BJ (cell line): ENCODE measurements at places on chromosomes 1 and 21. TPM values are rescaled to one million over a fixed set of nuclear protein-coding genes. Genes with fewer than 3 reads are reported as not detected.

DNA sequence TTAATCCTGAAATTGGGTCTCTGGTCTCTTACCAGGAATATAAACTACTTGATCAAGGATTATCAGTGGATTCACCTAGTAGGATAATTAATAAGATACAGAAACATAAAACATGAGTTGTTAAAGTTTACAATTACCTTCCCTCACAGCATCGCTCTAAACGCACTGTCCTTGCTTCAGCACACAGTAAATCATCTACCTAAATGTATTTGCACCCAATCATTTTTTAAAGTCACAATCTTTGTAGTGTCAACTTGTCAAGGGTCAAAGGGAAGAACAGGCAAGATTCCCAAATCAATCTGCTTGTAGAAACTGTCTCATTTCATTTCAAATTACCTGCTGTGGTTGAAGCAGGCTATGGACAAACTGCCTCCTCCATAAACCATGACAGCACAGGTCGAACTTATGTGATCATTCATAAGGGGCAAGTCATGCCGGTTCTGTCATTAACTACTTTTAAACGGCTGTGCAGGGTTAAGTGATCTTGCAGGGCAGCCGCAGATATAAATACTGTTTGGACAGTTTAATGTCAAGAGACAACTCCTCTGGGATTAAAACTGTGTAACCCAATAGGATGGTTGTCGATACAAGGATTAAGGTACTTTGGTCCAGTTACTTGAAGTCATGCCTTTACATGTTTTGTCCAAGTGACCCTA, 93.6 kb downstream of the ZNF281 start:
- no peak for DNase-seq

- DNase-seq: no peak
These were observed 119.3 kb upstream of the CDC42BPA start for GRCh38 chr1:227437495-227438008.

DNA sequence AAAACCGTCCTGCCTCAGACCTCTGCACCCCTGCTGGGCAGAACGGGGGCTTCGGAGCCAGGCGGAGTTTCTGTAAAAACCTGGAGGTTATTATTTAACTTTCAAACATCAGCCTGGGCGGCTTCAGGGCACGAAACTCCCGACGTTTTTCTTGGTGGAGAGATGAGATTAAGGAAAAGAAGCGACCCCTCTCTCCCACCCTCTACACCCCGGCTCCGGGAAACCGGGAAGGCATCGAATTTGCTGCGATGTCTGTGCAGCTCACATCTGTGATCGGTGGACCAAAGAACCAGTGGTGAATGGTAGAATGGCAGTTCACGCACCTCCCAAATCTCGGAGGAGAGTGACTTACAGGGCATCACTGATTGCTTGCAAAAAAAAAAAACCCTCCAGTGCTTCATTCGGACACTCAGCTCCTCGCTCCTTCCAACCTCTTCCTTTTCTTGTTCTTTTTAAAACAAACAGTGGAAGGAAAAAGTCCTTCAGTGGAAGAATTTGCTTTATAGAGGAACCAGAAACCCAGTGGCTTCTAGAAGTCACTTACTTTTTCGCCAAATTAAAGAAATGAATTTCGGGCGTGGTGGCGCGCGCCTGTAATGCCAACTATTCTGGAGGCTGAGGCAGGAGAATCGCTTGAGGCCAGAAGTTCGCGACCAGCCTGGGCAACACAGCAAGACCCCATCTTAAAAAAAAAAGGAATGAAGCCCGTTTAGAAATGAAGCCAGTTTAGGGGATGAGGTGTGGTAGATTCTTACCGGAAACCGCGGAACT, 884 bp downstream of the PHACTR4 start:
- no peak for DNase-seq

Gene CSDE1
- polyA plus RNA-seq: 188 and 286 TPM in 2 replicates

Gene LEFTY1
- polyA plus RNA-seq: 0.09 and 0.10 TPM in 2 replicates

GRCh38 chr1:910311-910880, 13.3 kb upstream of the SAMD11 start:
- DNase-seq: no peak

DNA sequence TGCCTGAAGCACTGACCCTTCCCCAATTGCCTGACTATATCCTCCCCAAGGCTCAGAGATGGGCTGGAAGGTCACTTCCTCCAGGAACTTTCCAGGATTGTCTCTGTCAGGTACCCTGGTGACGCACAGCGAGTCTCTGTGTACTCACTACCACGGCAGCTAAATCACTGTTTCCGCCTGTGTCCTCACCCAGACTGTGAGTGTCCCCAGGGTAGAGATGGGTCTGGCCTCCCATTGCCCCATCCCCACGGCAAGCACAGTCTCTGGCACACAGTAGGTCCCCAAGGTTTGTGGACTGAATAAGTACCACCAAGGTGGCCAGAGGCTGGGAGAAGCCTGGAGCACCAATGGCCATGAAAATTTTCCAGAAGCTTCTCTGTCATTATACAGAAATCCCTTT, 93.8 kb upstream of the RUNX3 start:
- DNase-seq: no peak

- DNase-seq: no peak
These were observed 118.3 kb upstream of the ATP1A1 start for GRCh38 chr1:116254776-116255175.

DNA sequence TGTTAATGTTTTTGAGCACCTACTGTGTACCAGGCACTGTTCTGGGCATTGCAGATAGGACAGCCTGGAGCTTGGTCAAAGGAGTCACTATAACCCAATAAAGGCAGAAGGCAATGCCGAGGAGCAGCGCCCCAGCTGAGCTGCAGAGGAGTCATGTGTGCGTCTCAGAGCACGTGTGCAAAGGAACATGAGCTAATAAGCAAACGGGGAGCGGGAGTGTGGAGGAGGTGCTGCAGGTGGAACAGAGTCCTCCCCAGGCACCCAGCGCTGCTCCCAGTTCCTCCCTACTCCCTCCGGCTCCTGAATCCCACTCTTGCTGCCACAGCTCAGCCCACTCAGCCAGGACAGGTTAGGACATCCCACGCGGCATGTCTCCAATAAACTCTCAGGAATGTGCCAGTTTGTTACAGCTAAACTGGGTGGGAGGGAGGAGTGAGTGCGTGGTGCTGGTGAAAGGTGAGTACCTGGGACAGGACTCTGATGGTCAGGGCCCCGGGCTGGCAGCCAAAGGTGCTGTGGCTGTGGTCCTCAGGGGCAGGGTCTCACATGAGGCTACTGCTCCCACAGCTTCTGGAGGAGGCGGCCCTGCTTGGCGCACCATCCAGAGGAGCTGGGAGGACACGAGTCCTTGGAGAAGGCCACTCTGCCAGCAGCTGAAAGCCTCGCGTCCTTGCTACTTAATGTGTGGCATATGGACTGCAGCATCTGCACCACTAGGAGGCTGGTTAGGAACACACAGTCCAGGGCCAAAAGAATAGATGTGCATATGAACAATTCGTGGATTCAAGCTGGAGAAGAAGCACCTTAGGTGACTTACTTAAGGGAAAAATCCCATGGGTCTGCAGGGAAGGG, 52.3 kb downstream of the GRIK3 start:
- no peak for DNase-seq

GRCh38 chr1:180160357-180160756, 5.7 kb downstream of the QSOX1 start:
- DNase-seq: no peak

Gene PAQR6
- 0.06 and 0.18 TPM in 2 replicates for polyA plus RNA-seq

DNA sequence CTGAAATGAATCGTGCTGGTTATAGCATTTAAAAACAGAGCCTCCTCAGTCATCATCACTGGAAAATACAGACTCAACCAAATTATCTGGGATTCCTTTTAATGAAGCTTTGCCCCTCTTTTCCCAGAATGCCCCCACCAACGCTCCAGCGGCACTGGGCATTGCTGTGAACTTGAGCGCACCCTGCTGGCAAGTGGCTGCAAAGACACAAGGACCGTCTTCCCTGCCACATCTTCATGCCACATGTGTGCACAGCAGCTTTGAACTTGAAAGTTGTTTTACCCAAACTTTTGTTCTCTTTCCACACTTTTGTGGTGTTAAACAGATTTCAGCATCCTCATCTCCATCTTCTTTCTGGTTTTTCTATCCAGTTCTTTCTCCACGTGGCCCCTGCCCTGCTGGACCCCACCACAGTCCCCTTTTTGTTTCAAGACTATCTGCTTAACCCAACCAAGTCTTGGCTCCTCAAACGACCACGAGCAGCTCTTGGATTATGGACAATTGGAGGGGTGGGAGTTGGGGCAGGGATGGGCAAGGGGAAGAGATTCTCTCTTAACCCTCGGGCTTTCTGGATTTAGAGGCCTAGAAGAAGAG, 12.8 kb upstream of the LMX1A start:
- no peak for DNase-seq
